CD4-positive, alpha-beta memory T cell (primary cell): ENCODE measurements at places on chromosomes 13 and 19.

GRCh38 chr13:19089315-19089714 lies 92.3 kb downstream of the TUBA3C start:
- no peak for DNase-seq

DNA sequence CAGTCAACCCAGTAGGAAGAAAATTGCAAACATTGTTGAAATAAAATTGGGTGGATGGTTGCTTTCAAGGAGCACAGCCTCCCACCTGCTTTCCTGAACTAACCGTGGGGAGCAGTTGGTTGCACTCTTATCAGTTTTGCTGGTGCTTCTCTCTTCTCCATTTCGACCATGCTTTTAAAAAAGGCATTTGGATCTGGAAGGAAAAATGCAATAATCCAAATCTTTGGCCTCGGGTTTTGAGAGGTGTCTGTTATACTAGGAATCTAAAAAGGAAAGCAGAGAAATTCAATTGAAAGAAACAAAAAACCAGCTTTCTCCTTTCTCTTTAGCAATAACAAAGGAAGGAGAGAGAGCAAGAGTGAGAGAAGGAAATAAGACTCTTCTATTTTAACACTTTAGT lies 113.6 kb upstream of the ARGLU1 start:
- no peak for DNase-seq

DNA sequence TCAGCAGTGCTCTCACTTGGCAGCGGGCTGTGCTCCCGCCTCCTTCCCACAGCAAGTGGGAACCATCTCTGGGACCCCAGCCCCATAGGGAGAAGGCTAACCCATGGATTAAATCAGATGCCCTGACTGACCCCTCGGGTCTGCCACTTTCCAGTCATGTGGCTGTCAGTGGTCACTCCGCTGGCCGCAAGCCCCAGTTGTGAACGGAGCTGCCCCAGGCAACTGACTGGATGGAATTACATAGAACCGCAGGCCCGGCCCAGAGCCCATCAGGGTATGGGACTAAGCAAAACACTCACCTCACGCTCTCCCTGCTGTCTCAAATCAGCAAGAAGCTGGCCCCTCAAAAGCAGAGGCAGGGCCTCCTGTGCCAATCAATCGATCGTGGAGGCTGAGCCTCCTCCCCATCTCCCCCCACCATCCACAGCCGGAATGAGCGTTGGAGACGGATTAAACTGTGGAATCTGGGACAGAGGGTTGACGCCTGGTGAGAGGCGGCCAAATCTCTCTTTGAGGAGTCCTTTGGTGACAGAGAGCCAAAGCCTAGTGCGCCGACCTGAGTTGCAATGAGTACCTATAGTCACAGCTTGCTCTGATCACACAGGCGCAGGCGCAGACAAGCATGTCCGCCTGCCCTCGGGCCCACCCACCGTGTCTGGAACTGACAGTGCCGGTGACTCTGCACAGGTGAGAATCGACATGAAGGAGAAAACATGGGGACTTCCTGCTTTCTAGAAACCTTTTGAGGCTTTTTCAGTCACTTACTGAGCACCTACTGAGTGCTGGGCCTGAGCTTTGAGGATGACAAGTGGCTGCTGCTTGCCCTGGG lies 38.7 kb downstream of the PBX4 start:
- DNase-seq, result no peak

DNA sequence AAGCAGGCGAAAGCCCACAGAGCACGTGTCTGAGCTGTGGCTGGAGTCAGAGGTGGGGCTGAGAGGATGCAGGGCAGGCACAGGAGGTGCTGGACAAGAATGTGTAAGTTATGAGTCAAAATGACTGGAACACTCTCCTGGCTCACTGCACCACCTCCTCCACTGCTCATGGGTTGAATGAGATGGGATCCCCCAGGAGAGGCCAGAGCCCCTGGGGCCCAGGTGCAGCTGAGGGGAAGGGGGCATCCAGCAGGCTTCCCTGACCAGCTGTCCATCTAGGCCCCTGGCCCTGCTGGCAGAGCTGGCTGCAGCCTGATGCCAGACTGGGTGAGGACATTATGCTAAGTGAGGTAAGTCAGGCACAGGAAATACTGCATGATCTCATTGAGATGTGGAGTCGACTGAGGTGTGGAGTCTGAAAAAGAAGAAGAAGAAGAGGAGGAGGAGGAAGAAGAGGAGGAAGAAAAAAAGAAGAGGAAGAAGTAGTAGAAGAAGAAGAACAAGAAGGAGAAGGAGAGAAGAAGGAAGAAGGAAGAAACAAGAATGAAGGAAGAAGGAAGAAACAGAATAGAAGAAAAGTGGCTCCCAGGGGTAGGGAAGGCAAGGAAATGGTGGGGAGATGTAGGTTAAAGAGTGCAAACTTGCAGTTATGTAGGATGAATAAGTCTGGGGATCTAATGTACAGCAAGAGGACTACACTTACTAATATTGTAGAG lies 747.4 kb downstream of the UQCRFS1 start:
- DNase-seq, result no peak

GRCh38 chr13:26656919-26657318 lies 99.4 kb downstream of the WASF3 start:
- DNase-seq, result no peak

DNA sequence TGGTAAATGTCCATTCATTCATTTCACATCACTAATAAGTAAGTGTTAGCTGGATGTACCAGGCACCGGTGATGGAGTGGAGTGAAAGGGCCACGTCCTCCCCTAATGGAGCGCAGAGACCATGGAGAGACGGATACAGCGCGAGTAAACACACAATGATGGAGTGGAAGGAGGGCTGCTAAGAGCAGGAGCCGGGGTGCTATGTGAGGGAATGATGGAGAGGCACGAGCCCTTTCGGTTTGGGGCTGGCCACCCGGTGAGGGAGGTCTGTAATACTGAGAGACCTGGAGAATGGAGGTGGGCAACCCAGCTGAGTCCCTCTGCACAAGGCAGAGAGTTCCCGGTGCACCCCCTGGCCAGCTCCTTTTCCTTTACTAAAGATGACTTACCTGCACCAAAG lies 53.7 kb downstream of the PEPD start:
- no peak for DNase-seq

- DNase-seq, result no peak
Measured at GRCh38 chr19:7994928-7995809, 10.3 kb downstream of the ELAVL1 start.

GRCh38 chr19:10706990-10707389 lies 5.8 kb downstream of the QTRT1 start:
- DNase-seq, result no peak

DNA sequence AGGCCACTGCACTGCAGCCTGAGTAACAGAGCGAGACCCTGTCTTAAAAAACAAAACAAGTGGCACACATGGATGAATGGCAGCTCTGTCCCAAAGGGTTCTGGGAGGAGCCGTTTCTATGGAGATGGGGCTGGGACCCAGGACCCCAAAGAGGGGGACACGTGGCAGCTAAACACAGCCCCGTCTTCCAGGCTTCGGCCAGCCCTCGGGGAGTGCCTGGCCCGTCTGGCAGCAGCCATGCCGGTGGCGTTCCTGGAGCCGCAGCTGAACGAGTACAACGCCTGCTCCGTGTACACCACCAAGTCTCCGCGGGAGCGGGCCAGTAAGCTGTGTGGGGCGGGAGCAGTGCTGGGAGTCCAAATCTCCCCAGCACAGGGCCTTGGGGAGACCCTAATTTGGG lies 82.4 kb downstream of the RYR1 start:
- DNase-seq, result no peak

DNA sequence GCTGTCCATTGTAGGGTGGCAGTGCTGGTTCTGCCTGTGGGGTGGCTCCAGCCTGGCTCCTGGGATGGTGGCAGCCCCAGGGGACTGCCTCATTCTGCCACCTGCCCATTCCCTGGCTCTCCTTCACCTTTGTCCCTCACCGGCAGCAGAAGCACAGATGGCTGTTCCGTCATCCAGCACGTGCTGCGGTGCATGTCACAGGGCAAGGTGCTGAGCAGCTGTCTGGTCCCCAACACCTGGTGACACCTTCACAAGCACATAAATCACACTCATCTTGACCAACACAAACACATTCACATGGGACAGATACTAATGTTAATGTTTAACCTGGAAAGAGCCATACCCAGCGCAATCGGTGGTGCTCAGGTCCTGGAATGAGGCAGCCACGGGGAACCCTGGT lies 126.8 kb downstream of the UQCRFS1 start:
- DNase-seq, result no peak

DNA sequence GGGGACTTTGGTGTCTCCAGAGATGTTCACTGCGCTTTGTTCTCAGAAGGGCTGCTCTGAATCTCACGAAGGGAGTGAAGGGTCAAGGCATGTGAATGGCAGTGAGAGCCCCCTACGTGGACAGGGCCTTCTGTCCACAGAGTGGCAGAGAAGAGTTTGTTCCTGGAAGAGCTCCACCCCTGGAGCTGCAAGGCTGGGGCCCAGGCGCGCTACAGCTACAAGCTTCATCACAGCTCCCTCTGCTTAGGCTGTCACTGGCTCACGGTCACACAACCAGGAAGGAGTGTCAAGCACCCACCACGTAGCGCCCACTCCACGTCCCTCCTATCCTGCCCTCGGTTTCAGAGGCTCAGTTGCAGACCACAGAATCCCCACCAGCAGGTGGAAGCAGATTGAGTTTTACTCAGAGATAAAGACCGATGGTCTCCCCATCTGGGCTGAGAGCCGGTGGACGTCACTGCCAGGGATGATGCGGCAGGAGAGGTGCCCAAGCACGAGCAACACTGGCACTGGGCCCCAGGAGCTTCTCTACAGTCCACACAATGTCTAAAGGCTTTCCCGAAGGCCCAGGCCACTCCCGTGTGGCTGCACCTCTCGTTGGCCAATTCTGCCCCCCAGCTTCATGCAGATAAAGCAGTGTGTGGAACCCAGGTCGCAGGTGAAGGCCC lies 23.0 kb upstream of the TFDP1 start:
- no peak for DNase-seq

DNA sequence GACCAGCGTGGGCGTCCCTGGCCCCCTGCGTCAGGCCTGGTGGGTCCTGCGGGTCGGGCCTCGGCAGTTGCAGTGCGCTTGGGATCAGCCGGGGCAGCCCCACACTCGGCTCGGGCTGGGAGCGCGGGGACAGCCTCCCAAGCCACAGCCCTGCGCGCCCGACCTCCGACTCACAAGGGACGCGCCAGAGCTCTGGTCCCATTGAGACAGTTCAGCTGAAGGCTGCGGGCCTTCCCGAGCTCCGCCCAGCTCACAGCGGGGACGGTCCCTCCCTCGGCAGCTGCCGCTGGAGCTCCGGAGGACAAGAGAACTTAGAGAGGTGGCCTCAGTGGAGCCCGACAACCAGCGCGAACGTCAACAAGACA lies 45.7 kb upstream of the ZNF730 start:
- DNase-seq, result no peak

DNA sequence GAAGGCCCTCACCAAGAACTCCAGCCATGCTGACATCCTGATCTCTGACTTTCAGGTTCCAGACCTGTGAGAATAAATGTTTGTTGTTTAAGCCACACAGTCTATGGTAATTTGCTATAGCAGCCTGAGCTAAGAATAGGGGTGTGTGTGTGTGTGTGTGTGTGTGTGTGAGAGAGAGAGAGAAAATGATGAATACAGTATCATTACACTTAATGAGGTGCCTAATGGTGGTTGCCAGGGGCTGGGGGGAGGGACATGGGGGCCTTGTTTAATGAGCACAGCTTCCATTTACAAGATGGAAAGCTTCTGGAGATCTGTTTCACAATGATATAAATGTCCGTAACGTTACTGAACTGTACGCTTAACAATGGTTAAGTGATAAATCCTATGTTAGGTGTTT lies 53.8 kb upstream of the LATS2 start:
- DNase-seq, result no peak

DNA sequence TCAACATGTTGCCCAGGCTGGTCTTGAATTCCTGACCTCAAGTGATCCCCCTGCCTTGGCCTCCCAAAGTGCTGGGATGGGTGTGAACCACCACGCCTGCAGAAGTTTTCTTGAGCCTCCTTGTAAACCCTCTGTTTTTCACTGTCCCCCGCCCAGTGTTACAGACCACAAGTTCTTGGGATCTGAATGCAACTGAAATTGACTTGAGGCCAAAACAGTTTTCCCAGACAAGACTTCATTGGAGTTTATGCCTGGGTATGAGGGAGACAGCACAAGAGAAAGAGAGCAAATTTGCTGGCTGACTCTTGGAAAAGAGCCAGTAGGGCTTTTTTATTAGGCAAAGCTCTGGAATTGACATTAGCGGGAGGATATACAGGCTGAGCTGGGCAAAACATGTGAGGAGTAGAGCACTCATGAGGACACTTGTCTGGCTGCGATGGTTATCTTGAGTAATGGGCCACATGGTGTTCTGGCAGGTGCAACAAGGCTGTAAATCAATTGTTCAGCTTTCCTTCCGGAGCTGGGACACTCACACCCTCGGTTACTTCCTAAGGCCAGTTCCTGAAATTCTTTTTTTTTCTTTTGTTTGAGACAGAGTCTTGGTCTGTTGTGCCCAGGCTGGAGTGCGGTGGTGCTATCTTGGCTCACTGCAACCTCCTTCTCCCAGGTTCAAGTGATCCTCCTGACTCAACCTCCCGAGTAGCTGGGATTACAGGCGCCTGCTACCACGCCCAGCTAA lies 12.7 kb upstream of the HNRNPL start:
- DNase-seq, result no peak

- DNase-seq, result no peak
Measured at GRCh38 chr19:2306971-2307370, 983 bp downstream of the LINGO3 start.

GRCh38 chr19:35885225-35885738 lies 15.1 kb downstream of the NFKBID start:
- no peak for DNase-seq

- DNase-seq, result no peak
Measured at GRCh38 chr19:14732510-14732909, 42.7 kb downstream of the ZNF333 start.
